T-helper 9 cell (primary cell): ENCODE measurements at places on chromosomes 1 and 21.

GRCh38 chr1:167092653-167093052, 1.2 kb upstream of the STYXL2 start:
- no peak for DNase-seq

- DNase-seq: no peak
Observed at GRCh38 chr1:92795166-92795565, 10.3 kb upstream of the EVI5 start.

DNA sequence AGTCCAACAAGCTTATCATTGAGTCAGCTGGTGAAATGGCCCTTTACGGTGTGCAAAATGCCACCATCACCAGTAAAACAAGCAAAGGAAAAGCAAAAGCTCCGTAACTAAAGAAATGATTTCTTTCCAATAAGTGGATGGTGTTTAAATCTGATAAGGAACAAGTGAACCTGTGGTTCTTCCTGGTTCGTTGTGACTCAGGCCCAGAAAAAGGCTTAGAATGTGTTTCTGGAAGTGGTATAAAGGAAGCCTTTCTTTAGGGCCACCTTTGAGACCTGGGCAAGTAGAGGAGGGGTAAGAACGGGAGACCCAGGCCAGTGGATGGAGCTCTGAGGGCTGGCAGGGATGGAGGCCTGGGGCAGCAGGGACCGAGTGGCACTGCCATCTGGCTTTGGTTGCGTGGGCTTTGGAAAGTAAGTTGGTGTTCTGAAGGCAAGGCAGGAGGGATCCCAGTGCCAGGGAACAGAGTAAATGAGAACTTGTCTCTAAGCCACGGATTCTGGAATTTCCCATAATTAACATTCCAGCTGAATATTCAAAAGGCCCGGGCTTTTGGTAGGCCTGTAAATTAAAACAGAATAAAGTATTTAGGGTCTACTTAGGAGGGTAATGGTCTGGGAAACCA, 87.9 kb upstream of the LMO4 start:
- no peak for DNase-seq

- no peak for DNase-seq
Observed at GRCh38 chr1:67158401-67158800, 7.9 kb upstream of the IL23R start.

GRCh38 chr1:48936436-48936835, 159.7 kb upstream of the BEND5 start:
- DNase-seq: no peak

GRCh38 chr1:209416039-209416438, 167.5 kb upstream of the CAMK1G start:
- DNase-seq: no peak

DNA sequence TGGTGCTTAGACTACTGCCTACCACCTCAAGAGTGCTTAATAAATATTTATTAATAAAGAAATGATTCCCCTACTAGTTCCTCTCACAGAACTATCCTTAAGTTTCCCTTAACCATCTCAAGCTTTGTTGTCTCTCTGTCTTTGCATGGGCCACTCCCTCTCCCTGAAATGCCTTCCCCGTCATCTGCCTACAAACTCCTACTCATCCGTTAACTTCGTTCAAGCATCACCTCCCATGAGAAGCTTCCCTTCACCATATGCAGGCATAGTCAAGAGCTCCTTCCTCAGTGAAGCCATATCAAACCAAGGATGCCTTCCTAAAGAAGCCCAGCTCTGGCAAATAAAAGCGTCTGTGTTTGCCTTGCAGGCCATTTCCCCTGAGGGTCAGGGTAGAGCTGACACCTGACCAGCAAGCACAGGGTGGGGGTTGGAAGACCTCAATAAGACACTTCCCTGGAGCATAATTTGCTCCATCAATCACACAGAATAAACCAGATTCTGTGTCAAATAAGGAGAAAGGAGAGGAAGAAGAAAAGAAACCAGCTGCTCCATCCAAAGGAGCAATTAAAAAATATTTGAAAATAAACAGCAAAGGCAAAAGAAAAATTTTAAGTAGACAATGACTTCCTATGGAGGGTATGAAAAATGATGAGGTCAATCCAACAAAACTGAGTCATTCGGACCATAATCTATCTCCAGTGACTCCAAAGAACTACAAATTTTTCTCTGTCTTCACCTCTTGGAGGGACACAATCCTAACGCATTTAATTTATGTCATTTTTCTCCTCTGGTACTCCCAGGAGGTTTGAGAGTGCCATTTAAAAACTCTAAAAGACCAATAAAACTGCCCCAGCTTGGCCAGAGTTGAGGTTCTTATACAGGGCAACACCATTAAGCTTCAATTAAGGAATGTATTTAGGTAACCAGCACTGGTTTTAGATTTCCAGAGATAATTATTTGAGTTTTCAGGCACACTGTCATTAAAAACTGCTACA, 303.6 kb downstream of the KCNH1 start:
- no peak for DNase-seq

- no peak for DNase-seq
Observed at GRCh38 chr1:227370533-227371254, 52.4 kb upstream of the CDC42BPA start.

- DNase-seq: no peak
Observed at GRCh38 chr1:186536273-186536890, 75.5 kb upstream of the PDC start.

GRCh38 chr1:59150577-59151386, 146.1 kb upstream of the FGGY start:
- DNase-seq: no peak

- no peak for DNase-seq
Observed at GRCh38 chr1:231334079-231334666, 3.5 kb downstream of the EXOC8 start.

DNA sequence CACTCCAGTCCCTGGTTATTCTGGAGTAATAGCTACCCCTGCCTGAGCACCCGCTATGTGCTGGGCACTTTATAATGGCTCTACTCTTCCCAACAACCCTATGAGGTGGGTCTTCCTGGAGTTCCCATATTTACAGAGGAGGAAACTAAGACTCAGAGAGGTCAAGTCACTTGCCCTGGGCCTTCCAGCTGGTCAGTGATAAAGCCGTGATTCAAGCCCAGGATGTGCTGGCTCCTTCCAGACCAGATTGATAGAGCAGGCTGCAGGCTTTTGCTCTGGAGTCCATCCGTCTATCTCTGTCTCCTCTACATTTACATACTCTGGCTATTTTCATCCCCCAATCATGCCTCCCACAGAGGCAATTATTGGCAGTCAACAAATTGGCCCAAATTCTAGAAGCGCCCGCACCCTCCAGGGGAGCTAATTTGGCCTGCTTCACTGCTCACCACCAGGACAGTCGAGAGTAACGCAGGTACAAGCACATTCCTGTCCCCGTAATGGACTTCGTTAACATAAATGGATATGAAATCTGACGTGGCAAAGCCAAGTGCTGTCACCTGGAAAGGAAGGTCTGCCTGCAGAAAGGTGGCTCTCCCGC, 39.8 kb upstream of the SELENON start:
- DNase-seq: no peak

DNA sequence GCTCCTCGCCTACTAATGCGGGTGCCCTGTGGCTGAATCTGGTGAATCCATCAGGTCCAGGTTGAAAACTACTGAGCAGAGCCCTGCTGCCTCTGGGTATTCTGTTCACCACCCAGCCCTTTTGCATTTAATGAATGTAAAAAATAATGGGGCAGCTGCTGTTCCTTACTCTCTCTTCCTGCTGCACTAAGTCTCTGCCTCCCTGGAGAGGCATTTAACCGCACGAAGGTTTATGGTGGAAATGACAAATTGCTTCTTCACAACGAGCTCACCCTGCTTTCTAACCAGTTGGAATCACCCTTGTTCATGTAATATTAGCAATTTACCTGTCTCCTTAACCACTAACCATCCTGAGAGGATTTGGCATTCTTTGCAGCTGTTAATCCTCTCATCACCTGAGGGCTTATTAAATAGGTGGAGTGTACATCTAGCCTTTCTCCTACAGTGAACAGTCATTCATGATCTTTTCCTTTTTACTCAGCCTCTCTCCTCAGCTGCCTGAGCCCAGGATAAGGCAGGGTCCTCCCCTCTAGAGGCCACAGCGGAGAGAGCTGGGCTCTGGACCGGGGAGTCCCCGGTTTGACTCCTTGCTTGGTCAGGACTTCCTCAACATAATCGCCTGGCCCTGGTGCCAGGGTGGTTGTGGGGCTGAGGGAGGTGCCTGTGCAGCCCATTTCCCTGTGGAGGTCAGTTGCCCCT, 97.6 kb downstream of the NOS1AP start:
- no peak for DNase-seq

DNA sequence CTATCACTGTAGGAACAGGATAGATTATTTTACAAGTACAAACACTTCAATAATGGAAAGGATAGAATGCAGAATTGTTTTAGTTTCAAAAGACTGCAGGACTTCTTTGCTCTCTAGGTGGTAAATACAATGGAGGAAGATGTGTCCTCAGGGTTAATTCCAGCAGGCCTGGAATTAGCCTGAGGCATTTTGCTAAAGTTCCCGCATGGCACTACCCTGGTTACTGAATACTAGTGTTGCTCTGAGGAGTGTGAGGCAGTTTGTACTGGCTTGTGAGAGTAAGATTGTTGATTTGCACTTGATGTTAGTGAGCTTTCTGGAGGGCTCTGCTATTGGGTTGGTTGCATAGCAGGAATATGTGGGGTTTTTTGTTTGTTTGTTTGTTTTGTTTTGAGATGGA, 61.4 kb downstream of the FASLG start:
- no peak for DNase-seq

DNA sequence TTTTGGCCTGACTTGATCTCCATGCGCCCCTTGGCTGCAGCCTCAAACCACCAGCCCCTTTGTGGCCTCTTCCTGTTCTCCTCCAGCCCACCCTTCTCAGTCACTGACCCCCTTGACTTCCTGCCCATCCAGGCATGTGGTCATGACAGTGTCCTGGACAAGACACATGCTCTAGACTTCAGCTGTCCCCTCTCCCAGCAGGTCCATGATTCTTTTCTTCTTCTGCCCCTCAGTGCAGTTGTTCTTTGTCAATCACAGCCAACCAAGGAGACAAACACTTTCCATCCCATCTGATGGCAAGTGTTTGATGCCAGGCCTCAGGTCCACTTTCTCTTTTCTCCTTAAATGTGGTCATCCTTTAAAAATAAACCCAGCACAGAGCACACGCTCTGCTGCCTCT, 49.7 kb downstream of the SYT6 start:
- no peak for DNase-seq

GRCh38 chr1:202192770-202193613, 607 bp upstream of the LGR6 start:
- DNase-seq: peak; percentile 44

DNA sequence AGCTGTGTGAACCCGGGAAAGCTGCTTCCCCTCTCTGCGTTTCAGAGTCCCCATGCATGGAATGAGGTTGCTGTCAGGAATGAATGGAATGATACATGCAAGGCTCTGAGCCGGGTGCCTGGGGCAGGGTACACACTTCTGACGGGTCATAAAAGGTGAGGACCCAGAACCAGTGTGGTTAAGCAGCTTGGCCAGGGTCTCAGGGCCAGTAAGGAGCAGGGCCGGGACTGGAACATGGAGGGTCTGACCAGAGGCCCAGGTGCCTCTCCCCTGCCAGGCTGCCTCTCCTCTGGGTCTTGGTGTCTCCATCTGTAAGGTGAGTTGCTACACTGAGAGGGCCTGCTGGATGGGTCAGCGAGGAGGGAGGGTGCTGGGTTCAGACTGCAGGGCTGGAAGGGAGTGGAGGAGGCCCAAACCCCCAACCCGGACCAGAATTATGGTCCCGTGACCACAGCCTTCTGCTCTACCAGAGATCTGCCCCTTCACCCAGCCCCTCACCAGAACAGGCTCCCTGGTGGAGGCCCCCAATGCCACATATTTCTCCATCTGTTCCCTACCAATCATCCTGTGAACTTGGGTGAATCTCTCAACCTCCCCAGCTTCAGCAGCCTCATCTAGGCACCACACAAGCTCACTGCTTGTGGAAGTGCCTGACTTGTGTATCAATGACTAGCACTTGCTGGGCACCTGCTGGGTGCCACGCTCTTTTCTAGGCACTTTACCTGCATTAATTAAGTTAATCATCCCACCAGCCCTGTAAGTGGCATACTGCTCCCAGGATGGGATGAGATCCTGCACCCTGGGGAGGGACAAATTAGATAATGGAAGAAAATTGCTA, 16.2 kb upstream of the LRP8 start:
- DNase-seq: no peak

DNA sequence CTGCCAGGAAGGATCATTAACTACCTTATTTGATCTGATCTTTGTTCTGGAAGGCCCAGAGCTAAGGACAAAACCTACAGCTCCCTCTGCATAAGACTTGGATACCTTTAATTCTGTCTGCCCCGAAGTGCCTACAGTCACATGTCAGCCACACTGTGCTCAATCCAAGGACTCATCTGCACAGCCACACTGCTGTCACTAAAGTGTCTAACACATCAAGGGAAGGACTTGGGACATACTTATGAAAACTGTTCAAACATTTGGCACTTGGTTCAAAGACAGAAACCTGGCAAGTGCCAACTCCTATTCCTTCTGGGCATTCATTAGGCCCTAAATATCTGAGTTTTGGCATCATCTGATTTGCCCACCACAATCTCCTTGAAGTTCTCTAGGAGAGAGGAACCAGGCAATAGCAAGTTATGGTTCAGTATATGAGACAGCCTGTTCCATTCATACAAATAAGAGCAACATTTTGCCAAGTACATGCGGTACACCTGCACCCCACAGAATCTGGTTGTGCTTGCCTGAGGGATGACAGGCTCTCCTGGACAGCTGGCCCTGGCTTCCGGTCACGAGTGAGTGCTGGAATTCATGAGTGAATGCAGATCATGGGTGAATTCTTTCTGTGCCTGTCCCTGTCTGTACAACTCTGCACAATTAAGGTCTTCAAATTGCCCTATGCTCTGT, 105.9 kb downstream of the KCNK1 start:
- no peak for DNase-seq
